Ammon's horn (tissue), 1 donor: ENCODE measurements at places on chromosomes 5 and 9.

GRCh38 chr9:120921661-120922181, 4.9 kb downstream of the TRAF1 start:
- no peak for DNase-seq

DNA sequence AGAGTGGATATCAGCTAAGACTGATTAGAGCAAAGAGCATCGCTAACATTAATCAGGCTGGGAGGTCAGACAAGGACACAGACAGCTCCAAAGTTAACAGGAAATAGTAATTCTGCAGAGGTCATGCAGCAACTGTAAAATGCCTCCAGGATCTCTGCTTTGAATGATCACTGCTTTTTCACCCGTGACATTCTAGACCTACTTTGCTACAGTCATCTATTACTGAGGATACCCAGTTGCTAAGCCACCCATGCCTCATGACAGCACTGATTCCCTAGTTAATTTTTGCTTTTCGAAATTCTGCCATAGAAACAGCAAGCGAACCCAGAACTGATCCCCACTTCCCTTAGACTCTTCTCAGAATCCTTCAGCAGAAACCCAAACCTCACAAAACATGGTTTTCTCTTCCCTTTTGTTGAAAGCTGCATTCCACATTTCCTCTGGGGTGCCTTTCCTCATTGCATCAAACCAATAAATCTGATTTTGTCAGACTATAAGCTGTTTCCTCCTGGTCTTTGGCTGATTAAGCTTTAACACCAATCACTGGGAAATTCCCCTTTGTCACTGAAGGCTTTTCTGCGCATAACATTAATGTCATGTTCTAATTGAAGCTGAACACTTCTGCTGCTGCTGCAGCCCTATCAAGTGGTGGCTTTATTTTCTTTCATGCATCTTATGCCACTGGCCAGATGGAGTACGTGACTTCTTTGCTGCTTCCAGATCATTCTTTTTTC, 201.1 kb upstream of the CHD1 start:
- peak; percentile 4 for DNase-seq

DNA sequence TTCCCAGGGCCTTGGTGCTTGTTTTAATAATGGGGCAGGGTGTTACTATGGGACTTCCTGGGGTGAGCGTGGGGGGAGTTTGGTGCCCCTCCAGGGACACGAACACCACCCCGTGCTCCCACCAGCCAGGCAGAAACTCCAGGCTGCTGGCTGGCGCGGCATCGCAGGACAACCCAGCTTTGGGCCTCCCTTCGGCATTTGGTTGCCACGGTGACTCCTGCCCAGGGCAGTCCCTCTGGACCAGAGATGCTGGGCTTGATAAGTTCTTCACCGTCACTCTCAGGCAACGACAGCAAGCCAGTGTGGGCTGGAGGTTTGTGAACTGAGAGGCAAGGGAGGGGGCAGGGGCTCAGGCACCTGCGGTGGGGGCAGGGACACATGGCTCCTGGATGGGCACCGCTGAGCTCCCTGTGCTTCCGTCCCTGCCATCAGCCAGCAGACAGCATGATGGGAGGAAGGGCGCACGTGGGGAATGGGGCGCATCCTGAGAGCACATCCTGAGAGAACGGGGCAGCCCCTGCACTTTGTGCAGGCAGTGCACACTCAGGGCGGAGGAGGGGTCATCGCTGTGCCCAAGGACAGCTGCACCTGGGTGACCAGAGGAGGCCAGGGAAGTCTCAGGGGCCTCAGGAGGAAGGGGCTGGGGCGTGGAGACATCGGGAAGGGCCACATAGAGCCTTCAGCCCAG, 116.4 kb downstream of the RXRA start:
- no peak for DNase-seq

DNA sequence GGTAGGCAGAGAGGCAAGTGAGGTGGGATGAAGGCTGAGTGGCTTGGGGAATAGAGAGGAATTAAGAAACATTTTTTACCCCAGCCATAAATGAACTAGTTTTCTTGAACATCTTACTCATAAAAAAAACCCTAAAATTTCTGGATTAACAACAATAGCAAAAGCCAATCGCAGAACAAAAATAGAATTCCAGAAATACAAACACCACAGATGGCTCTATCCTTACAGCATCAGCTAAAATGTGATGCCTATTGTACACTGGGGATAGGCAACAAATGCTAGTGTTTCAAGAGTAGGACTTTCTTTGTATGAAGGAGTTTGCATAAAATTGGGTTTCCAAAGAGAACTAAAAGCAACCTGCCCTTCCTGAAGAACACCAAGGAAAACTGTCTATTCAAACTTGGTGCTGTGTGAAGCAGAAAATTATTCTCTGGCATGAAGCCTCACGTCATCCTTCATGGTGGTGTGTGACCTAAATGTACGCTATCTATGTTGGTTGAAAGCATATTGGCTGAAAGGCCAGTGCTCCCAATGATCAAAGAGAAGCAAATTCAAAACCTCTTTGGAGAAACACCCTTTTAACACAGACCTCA, 82.9 kb downstream of the JAKMIP2 start:
- DNase-seq: peak; percentile 27

DNA sequence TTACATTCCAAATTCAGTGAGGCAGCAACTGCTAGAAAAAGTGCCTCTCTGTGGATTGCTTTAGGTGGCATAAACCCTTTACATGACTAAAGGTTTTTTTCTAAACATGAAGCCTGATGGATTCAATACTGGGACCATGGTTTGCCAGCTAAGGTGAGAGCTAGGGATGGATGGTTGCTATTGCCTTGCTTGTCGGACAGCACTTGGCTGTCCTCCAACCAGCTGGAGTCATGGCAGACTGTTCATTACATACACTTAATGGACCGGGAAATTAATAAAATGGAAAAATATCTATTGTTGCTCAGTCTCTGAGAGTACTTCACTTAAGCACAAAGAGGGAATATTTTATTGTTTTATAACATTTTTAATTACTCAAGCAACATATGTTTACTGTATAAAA, 116.9 kb upstream of the TRPC7 start:
- DNase-seq: no peak

DNA sequence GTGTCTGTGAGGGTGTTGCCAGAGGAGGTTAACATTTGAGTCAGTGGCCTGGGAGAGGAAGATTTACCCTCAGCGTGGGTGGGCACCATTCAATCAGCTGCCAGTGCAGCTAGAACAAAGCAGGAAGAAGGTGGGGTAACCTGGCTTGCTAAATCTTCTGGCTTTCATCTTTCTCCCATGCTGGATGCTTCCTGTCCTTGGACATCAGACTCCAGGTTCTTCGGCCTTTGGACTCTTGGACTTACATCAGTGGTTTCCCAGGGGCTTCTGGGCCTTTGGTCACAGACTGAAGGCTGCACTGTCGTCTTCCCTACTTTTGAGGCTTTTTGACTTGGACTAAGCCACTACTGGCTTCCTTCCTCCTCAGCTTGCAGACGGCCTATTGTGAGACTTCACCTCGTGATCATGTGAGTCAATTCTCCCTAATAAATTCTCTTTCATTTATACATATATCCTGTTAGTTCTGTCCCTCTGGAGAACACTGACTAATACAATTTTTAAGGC, 38.1 kb downstream of the PBX3 start:
- no peak for DNase-seq

DNA sequence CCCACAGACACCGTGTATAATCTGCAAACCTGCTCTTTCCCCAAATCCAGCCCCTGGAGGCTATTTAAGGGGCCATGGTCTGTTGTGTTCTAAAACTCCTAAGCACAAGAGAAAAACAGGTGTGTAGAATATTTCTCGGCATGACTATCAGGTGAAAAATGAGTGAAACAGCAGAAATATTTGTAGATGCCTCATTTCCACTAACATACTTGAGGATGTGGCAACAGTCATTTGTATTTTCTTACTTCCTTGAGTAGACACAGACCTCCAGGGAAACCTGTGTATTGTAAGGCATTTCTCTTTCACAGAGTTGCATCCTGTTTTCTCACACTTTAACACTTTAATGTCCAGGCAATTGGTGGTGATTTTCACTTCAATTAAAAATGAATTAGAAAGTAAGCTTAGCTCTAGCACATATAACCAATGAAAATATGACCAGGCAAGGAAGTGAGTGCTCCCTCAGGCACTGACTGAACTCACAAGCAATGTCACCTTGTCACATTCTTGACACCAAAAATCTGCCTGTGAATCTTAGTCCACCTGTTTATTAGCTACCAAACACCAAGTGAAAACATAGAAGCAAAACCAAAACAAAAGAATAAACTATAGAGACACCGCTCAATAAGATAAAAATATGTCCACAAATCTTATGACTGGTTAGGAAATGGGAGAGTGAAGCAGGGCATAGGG, 64.4 kb downstream of the DIRAS2 start:
- no peak for DNase-seq

- no peak for DNase-seq
Measured at GRCh38 chr5:82586661-82587310, 308.6 kb upstream of the RPS23 start.

- no peak for DNase-seq
Measured at GRCh38 chr9:113221800-113222481, 597 bp downstream of the SLC31A1 start.

GRCh38 chr5:176492431-176492830, 44.2 kb downstream of the FAF2 start:
- no peak for DNase-seq

DNA sequence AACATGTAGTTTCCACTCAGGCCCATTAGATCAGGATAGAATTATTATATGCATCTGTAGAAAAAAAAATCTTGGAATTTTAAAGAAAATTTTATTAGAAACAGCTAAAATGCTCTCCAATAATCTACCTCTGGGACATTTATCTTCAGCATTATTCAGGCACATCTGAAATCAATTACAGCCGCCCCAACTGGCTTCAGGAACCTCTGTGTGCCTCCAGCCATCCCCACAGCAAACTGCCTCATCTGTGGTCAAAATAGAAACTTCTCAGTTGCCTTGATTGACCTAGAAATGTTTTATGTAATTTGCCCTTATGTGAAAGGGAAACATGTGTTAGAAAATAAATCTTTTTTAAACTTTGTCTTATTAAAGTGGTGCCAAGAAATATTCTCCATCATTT, 120.1 kb upstream of the LPAR1 start:
- DNase-seq: no peak

- DNase-seq: no peak
Measured at GRCh38 chr5:132428147-132428482, 58.6 kb downstream of the SLC22A5 start.

GRCh38 chr5:170182491-170182890, 50.3 kb upstream of the C5orf58 start:
- no peak for DNase-seq

DNA sequence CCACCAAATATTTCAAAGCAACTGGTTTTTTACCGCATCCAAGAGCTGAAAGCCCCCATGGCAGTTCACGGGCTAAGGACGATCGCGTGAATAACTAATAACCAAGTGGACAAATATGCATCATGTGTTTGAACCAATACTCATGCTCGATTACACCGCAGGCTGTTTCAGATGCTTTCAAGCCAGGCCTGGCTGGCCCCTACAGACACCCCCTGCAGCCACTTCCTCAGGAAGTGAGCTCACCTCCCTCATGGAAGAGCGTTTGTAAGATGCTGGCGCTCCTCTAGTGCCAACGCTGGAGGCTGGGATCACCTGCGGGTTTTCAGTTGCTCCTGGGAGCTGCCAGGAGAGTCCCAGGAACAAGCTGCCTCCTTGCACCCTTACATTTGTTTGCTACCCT, 53.9 kb upstream of the PTCH1 start:
- no peak for DNase-seq

DNA sequence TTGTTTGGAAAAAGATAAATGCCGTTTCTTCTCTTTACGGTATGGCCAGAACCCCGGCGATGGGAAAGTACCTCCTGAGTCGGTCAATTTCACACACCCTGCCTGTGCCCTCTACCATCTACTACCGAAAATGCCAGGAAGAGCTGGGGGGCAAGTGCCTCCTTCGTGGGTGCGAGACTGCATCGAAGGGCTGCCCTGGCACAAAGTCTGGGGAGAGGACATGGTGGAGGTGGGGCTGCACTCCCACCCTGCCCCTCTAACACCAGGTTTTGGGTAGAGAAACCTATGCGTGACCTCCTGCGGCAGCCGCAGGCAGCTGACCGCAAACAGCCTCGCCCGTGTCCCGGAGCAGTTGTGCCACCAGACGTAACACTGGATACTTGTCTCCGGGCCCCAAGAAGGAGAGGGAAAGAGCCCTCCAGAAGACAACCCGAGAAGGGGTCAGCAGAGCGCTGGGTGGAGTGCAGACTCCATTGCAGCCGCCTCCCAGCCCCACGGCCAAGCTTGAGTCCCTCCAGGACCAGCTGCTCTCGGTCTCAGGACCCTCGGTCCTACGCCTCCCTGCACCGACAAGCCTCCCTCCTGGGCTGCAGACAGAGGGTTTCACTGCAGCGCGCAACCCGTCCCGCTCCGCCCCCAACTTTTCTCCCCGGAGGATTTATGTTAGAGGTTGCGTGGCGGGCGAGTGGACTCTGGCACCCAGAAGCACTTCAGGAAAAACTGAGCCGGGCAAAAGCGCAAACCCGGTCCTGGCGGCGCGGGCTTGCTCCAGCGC, 823 bp upstream of the PRDM6 start:
- no peak for DNase-seq

- no peak for DNase-seq
Measured at GRCh38 chr9:21053851-21054250, 22.4 kb upstream of the HACD4 start.

- no peak for DNase-seq
Measured at GRCh38 chr5:134099939-134100282, 14.6 kb upstream of the TCF7 start.

GRCh38 chr5:163409384-163409783, 28.0 kb upstream of the CCNG1 start:
- no peak for DNase-seq

DNA sequence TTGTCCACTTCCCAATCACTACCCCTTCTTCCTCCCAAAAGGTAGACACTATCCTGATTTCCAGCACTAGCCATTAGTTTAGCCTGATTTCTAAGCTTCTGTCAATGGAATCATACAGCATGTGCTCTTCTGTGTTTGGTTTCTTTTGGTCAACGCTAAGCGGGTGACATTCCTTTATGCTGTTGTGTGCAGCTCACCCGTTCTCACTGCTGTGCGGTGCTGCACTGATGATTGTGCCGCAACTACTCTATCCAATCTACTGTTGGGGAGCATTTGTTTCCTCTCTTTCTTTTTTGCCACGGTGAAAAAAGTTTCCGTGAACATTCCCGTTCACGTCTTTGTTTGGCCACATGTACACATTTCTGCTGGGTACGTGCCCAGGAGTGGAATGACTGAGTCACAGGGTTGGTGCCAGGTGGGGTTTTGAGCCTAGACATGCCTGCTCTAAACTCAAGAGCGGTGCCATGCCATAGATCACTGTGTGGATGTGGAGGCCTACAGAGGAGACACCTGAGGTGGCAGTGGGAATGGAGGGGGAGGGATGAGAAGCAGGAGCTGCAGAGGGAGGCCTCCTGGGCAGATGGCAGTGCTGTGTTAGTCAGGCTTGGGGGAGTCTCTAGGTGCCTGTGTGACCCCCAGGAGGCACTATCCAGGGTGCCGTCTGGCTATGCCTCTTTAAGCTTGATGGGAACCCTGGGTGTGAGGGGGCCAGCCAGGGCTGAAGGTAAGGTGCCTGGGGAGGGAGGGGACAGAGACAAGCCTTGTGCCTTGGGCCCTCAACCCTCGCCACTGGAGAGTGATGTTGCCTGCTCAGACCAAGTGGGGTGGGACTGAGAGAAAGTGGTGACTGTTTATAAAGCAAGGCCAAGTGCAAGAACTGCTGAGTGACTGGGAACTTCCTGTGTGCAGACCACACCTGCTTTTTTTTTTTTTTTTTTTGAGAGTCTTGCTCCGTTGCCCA, 11.4 kb upstream of the ANKRD33B start:
- no peak for DNase-seq

GRCh38 chr5:137836997-137837396, 30.7 kb upstream of the MYOT start:
- no peak for DNase-seq
